Stimulated activated CD4-positive, alpha-beta T cell treated with anti-CD3 and anti-CD28 coated beads, TNF-alpha, amount 100 ng/mL, for 48 hours (primary cell): ENCODE measurements at places on chromosomes 16 and 17.

- no peak for DNase-seq
Measured at GRCh38 chr17:55735731-55736405, 13.2 kb upstream of the TMEM100 start.

GRCh38 chr17:78532922-78533640 is 44.1 kb downstream of the DNAH17 start:
- DNase-seq = no peak

- no peak for DNase-seq
Measured at GRCh38 chr17:55432358-55433028, 10.9 kb upstream of the MMD start.

- DNase-seq = no peak
Measured at GRCh38 chr16:57132470-57132869, 40.1 kb downstream of the CPNE2 start.
